ENCODE measurements at places on chromosomes 2 and 18.

DNA sequence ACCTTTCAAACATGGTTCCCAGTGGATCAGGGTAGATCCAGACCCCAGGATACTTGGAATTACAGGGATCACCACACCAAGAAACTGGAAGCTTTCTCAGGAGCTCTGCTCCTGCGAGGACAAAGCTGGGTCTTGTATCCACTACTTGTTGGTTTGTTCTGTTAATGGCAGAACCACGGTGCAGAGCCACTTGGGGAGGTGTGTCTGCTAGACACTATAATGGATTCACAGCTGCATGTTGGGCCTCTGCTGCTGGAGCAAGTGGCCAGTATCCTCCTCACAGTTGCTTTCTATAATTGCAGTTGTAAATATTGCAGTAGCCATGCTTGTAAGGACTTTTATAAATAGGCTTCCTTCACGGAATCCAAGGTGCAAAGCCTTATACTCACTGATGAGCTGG, 12.9 kb downstream of the FOSL2 start:
- no peak for DNase-seq

- DNase-seq, result no peak
Measured at GRCh38 chr2:117983040-117983439, 30.8 kb downstream of the CCDC93 start.

DNA sequence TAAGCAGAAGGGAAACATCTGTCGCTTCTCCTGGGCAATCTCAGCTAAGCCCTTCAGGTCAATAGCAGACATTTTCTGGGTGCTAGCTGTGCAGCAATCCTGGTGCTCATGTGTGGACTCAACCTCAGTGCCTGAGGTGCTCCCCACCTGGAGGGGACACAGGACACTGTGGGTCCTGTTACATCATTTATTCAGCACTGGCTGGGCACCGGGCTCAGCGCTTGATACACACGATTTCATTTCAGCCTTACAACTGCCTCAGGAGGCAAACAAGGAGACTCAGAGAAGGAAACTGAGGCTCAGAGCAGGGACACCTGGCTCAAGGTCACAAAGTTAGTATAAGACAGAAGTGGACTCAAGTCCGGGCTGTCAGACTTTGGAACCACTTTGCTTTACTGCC, 46.7 kb downstream of the MARCO start:
- DNase-seq, result no peak

- no peak for DNase-seq
Measured at GRCh38 chr2:50863218-50863617, 168.7 kb downstream of the NRXN1 start.
